ENCODE measurements at places on chromosomes 5 and 9.
A peak's percentile ranks its signal among the peaks of the same experiment; 100 is the strongest.

- DNase-seq = no peak
- H3K4me3 ChIP-seq = no peak overlapping the region
- H3K4me1 ChIP-seq = no peaks in the 10 kb centered on the region
- H3K27me3 ChIP-seq = no peaks in the 10 kb centered on the region
Measured at GRCh38 chr5:147800491-147800890, 18.0 kb upstream of the JAKMIP2 start.

- no peak overlapping the region for H3K27ac ChIP-seq
- H3K27me3 ChIP-seq = no peaks in the 10 kb centered on the region
Measured at GRCh38 chr5:133794771-133795415, 173.5 kb downstream of the C5orf15 start.

DNA sequence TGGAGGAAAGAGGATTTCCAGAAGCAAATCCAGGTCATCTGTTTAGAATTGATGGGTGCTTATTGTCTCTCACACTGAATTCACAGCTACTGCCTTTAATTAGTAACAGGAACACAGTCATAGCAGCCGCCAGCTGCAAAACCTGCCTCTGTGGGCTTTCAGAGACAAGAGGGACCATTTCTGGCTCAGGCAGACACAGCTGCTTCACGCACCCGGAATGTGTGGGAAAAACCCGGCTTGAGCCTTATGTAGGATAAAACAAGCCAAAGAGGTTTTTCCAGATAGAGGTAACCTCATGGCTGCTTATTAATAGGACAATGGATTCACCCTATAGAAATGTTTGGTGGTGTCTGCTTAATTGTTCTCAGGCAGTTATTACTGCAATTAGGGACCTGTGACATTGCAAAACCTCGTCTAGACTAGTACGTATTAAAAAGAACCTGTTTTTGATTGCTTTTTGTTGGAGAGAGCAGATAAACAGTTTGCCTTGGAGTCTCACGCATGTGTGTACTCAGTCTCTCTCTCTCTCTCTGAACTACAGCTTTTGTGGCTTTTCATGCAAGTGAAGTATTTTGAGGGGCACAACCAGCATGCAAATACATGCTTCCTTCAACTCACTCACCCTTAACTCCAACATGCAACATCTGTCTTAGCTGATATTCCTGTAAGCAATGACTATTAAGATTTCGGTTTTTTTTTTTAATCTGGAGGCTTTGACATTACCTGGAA is 302.7 kb downstream of the PLK2 start:
- peak; percentile 58 for DNase-seq
- H3K27ac ChIP-seq = peak overlapping the region; percentile 54
- peaks cover 19% of the 10 kb centered on the region for H3K4me1 ChIP-seq
- no peaks in the 10 kb centered on the region for H3K36me3 ChIP-seq
- no peak overlapping the region for H3K4me3 ChIP-seq

GRCh38 chr9:130433168-130433946 is 11.4 kb upstream of the ASS1 start:
- no peak overlapping the region for H3K27ac ChIP-seq
- H3K27me3 ChIP-seq = peaks cover 35% of the 10 kb centered on the region
- H3K36me3 ChIP-seq = no peaks in the 10 kb centered on the region
- peak overlapping the region; percentile 56 for H3K4me3 ChIP-seq
- H3K4me1 ChIP-seq = peaks cover 10% of the 10 kb centered on the region

DNA sequence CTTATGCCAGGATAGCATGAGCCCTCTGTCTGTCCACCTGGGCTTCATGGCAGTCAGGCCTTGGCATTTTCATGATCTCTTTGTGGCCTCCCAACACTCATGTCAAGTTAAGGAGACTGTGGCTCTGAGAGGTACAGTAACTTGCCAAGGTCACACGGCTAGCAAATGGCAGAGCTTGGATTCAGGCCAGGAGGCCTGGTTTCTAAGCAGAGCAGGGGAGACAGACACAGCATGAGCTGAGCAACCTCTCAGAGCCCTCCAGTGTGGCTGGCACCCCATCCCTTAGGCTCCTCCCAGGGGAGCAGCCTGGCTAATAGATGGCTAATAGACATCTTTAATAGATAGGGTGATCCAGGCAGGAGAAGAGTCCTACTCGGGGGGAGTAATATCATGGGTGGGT is 4.1 kb downstream of the SYNPO start:
- peaks cover 54% of the 10 kb centered on the region for H3K4me1 ChIP-seq
- H3K4me3 ChIP-seq = no peak overlapping the region
- peak overlapping the region; percentile 56 for H3K27ac ChIP-seq
- H3K27me3 ChIP-seq = no peaks in the 10 kb centered on the region
- no peaks in the 10 kb centered on the region for H3K36me3 ChIP-seq

- H3K27ac ChIP-seq = no peak overlapping the region
- H3K4me1 ChIP-seq = peaks cover 4% of the 10 kb centered on the region
- no peak overlapping the region for H3K4me3 ChIP-seq
Measured at GRCh38 chr9:131781069-131781468, 41.2 kb upstream of the RAPGEF1 start.

All from neural progenitor cell (in vitro differentiated cells).